ENCODE measurements at places on chromosomes 4 and X.

DNA sequence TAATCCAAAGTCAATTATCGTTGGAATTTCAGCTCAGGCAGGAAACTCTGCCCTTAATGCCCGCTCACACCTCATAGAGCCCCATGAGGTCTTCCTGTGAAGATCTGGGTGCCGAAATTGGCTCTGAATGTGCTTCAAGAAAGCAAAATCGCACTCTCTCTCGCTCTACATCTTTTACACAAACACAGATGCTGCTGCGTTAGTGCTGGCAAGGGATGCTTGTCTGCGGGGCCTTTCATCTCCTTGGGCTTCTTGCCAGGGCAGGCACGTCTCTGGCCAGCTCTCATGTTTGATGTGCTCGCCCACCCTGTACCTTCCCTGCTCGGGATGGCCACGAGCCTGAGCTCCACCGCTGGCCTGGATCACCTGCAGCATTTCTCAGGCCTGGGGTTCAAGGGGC lies 66.5 kb downstream of the CLCN4 start:
- no peak for DNase-seq

DNA sequence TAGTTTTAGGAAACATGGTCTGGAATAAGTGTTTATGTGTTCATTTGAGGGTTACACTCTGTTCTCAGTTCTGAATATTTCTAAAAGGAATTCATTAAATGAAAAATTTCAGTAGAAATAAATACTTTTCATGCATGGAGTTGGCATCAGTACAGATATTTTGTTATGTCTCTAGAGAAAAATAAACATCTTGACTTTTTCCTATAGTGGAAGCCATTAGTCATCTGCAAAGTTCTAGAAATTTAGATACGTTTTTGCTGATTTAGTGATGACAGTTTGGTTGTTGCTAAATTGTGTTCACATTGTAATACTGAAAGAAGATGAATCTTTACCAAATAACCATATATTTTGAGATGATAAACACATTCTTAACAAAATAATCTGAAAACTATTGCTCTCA lies 268.2 kb upstream of the TEX13A start:
- DNase-seq: no peak

DNA sequence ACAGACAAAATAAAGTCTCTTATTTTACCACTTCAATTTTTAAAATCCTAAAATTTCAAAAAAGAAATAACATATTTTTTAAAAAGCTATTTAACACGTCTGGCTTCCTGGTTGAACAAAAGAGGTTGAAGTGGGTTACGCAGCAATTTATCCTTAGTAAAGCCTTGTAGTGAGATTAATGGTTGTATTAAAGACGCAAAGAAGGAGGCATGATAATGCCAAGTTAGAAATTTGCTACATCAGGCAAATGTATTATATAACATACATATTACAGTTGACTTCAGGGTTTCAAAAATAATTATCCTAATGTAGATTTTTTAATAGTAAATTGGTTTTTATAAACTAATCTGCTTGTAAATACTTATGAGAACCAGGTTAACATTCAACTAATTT lies 35.3 kb downstream of the ANKRD17 start:
- no peak for DNase-seq

- no peak for DNase-seq
These were observed 114.8 kb upstream of the MED14 start for GRCh38 chrX:40849906-40850823.

- no peak for DNase-seq
These were observed 77.2 kb downstream of the JAKMIP1 start for GRCh38 chr4:6123116-6123515.

DNA sequence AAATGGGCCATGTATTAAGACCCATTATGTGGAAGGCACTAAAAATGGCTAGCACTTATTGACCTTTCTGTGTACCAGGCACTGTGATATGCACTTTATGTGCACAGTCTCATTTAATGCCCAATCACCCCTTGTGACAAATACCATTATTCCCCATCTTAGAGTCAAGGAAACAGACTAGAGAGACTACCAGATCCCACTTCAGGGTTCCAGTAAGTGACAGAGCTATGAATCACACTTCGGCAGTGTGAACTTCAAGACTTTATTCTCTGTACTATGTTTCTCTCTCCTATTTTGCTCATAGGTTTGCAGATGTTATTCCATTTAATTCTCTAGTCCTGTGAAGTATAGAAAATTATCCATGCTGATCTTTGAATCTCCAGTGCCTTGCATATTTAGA lies 107.0 kb downstream of the NFKB1 start:
- no peak for DNase-seq

All from stimulated activated CD8-positive, alpha-beta memory T cell treated with anti-CD3 and anti-CD28 coated beads, Interleukin-2, amount 100 ng/mL, for 48 hours (primary cell).